ENCODE measurements at places on chromosomes 6 and 20.

DNA sequence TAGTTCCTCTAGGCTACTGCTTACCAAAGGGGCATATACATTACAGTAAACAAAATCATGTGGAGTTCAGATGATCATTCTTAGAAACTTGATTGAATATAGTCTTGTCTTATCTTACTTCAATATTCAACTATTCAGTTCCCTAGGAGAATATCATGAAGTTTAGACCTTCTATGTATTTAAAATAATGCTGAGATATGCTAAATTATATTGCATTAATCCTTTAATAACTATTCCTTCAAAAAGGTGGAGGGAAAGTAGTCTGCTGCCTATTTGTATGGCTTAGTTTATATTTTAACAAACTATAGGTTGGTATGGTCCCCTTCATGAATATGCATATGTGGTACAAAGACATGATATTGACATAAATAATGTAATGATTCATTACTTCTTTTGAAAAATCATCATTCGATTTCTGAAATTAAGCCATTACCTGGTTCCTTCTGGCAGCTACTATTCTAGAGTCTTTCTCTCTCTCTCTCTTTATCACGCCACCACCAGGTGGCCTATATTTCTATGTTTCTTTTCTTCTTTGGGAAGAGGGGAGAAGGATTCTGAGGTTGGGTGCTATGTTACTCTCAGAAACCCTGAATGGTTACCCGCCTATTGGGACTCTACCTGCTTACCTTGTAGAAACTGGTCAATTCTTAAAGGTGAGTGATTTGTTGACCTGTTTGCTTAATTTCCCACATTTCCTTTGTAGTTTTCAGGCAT lies 855.8 kb downstream of the HACE1 start:
- no peak for DNase-seq

DNA sequence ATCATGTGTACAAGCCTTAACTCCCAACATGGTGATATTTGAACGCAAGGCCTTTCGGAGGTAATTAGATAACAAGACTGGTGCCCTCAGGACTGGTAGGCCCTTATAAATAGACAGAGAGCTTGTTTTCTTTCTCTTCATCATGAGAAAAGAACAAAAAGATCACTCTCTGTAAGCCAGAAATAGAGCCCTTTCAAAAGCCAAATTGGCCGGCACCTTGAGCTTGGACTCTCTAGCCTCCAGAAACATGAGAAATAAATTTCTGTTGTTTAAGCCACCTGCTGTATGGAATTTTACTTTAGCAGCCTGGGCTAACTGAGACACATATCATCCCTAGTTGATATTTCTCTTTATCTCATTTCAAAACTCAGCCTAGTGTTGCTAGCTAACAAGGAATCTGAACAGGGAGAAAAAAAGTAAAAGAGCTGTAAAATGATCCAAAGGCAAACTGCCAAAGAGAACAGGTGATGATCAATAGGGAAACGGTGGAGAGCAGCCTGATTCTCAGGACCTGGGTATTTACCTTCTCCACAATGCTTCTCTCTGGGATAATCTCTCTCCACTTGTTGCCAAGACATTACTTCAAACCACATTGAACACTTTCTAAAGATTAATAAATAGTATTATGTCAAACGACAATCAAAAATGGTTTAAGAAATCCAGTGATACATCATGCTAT lies 6.1 kb downstream of the COL21A1 start:
- DNase-seq, result no peak

- no peak for DNase-seq
Measured at GRCh38 chr20:25457886-25458680, 50.6 kb downstream of the GINS1 start.

- DNase-seq, result no peak
Measured at GRCh38 chr6:6057442-6058053, 50.8 kb upstream of the NRN1 start.

GRCh38 chr6:20340068-20340848 lies 61.4 kb upstream of the E2F3 start:
- DNase-seq, result no peak

DNA sequence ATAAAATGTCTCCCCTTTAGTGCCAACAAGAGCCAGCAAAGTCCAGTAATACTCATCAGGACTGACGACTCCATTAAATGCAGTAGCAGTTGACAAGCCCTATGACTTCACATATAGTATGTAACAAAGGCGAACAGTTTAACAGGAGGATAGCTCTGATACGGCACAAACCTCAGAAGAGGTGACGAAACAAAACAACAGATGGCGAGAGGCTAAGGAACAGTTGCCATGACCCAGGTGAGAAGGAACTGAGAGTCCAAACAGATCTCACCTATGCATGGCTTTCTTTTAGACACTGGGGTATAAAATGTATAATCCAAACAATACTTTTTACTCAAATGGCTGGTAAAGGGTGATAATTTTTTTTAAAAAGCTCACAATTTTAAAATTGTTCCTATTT lies 37.1 kb downstream of the SYNE1 start:
- DNase-seq, result no peak

GRCh38 chr6:147384029-147384428 lies 124.5 kb upstream of the SAMD5 start:
- no peak for DNase-seq

- DNase-seq, result no peak
Measured at GRCh38 chr6:3417473-3417872, 39.4 kb downstream of the SLC22A23 start.

DNA sequence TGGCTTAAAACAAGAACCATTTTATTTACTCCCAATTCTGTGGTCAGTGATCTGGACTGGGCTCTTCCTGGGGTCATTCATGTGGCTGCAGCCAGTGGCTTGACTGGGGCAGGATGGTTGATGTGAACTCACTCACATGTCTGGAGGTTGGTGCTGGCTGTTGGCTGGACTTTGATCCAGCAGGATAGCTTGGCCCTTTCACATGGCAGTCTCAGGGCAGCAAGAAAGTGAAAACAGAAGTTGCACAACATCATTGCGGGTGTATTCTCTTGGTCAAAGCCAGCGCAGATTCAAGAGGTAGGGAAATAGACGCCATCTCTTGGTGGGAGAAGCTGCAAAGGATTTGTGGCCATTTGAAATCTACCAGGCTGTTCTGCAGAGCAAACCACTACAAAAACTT lies 77.2 kb downstream of the MDGA1 start:
- no peak for DNase-seq
